Vein endothelial cell (primary cell): ENCODE measurements at places on chromosomes 16 and 17. TPM values are rescaled to one million over a fixed set of nuclear protein-coding genes. Genes with fewer than 3 reads are reported as not detected.

Gene ITPRIPL2
- total RNA-seq, result 40.8 and 49.3 TPM in 2 replicates

Gene CIITA
- total RNA-seq, result 0.10 TPM in 1 of 2 replicates, not detected in the other

Gene CXCL16
- total RNA-seq, result 2.0 and 3.9 TPM in 2 replicates

Gene SLC35G6
- total RNA-seq, result not detected in 2 replicates

Gene KRTAP4-12
- total RNA-seq, result not detected in 2 replicates

Gene KRTAP4-1
- total RNA-seq, result not detected in 2 replicates

Gene ARL5C
- total RNA-seq, result not detected in 2 replicates

Gene KRT17
- total RNA-seq, result 0.38 TPM in 1 of 2 replicates, not detected in the other

Gene KRT31
- total RNA-seq, result not detected in 2 replicates

Gene HBA1
- total RNA-seq, result not detected in 2 replicates

Gene MGAT5B
- total RNA-seq, result 2.0 and 2.2 TPM in 2 replicates

Gene PITPNM3
- total RNA-seq, result 1.1 and 1.3 TPM in 2 replicates

Gene CCL14
- 32.7 and 43.2 TPM in 2 replicates for total RNA-seq

Gene PIEZO1
- 239 and 332 TPM in 2 replicates for total RNA-seq

Gene SLC2A4
- total RNA-seq, result 0.10 and 0.33 TPM in 2 replicates

Gene SDR42E2
- total RNA-seq, result not detected in 2 replicates

Gene DNAH3
- total RNA-seq, result under 0.01 TPM in 1 of 2 replicates, not detected in the other

Gene CACNG1
- total RNA-seq, result not detected in 2 replicates

Gene SLC16A6
- 0.96 and 2.0 TPM in 2 replicates for total RNA-seq

Gene FBXL16
- total RNA-seq, result under 0.01 and 0.29 TPM in 2 replicates

Gene WNT9B
- total RNA-seq, result not detected in 2 replicates

Gene CCL22
- total RNA-seq, result not detected in 2 replicates

Gene ATP2A1
- total RNA-seq, result 0.19 and 1.6 TPM in 2 replicates

Gene HIRIP3
- 3.9 and 4.4 TPM in 2 replicates for total RNA-seq

Gene ADAP2
- 0.19 and 0.33 TPM in 2 replicates for total RNA-seq

Gene TOP2A
- 31.7 and 61.5 TPM in 2 replicates for total RNA-seq

Gene CBFA2T3
- 0.19 TPM in 1 of 2 replicates, not detected in the other for total RNA-seq

Gene KRTAP2-2
- total RNA-seq, result not detected in 2 replicates

Gene DNAH9
- total RNA-seq, result 0.10 TPM in 1 of 2 replicates, not detected in the other

Gene CAVIN1
- total RNA-seq, result 1,287 and 1,296 TPM in 2 replicates

Gene ABCC11
- total RNA-seq, result not detected in 2 replicates

Gene HOXB8
- total RNA-seq, result 1.4 and 4.2 TPM in 2 replicates

Gene FOXC2
- 3.1 and 5.9 TPM in 2 replicates for total RNA-seq

Gene SPSB3
- 38.2 and 48.7 TPM in 2 replicates for total RNA-seq

Gene RRAD
- under 0.01 and 0.19 TPM in 2 replicates for total RNA-seq

Gene ACSM2A
- total RNA-seq, result not detected in 2 replicates
